ENCODE measurements at places on chromosomes 16 and 17.

DNA sequence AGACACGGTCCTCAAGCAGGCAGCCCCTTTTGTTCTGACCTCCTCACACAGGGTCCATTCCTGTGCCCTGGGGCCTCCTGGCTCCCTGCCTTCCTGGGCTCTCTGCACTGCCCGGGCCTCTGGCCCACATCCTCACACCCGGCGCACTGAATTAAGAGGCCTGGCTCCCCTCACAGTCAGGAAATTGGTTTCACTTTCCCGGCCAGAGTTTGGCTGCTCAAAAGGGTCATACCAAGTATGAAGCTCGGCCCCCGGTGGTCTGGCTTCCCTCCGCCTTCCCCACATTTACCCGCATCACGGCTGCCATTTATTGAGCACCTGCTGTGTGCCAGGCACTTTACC lies 220.0 kb downstream of the NTN1 start:
- no peak for DNase-seq

- no peak for DNase-seq
Measured at GRCh38 chr16:22961206-22961605, 147.2 kb downstream of the HS3ST2 start.

DNA sequence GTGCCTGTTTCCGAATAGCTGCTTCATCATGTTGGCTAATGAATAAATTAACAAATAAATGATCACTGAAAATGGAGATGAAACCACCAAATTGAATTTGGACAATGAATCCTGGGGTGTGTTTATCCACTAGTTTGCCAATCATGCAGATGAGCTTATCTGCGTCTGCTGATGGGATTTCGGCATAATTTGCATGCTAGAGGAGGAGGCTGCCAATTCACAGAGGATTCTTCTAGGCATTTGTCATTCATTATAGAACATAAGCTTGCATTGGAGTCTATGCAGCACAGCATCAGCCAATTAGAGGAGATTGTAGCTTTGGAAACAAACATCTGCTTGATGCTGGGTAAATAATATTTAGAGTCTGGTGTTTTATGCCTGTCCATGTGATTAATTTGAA lies 123.1 kb downstream of the NPIPB5 start:
- DNase-seq: no peak

GRCh38 chr17:48576479-48577309 lies 1.5 kb downstream of the HOXB4 start:
- no peak for DNase-seq

- no peak for DNase-seq
Measured at GRCh38 chr16:46904471-46904870, 20.3 kb downstream of the GPT2 start.

DNA sequence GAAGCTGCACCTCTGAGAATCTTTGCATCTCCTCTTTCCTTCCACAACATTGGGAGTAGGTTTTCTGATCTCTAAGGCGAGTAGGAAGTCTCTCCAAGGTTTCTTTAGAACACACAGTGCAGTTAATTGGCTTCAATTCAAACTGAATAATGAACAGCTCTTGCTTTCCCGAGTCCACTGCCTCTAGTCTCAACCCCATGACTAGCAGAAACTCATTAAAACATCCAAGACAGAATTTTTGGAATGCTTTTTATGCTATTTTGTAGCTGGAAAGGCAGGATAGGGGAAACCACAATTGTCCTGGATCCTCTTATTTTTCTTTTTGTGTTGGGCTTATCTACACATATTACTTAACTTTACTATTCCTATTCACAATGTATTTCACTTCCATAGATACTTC lies 206.6 kb downstream of the CDH8 start:
- DNase-seq: no peak

- no peak for DNase-seq
Measured at GRCh38 chr16:30748634-30749445, 615 bp downstream of the PHKG2 start.
